ENCODE measurements at places on chromosomes 16 and 17.

DNA sequence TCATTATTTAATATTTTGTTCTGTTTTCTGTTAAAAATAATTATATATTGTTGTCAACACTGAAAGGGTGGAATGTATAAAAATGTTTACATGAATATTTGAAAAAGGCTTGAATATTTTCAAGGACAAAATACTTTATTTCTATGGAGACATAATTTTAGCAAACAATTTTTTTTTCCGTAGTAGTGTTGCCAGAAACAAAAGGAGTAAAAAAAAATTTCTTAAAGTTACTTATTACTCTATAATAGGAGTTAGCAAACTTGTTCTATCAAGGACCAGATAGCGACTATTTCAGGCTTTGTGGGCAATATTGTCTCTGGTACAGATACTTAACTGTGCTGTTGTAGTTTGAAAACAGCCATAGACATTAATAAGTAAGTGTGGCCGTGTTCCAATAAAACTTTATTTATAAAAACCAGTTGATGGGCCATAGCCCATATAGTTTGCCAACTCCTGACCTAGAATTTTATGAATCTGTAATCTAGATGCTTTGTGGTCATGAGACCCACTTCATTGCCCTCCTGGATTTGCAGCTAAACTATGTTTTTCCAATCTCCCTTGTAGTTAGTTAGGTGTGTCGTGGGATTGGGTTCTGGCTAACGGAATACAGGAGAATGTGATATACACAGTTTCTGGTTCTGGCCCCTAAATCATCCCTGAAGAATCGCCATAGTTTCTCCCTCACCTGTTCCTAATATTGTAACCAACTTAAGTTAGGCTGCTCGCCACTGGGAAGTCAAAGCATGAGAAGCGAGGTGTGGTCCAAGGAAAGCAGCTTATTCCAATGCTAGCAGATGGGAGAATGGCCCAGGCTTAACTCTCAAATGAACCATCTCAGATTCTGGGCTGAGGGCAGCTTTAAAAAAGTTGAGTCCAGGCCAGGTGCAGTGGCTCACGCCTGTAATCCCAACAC lies 153.6 kb downstream of the ABCA8 start:
- no peak for DNase-seq

GRCh38 chr16:54244061-54244886 lies 42.3 kb downstream of the IRX3 start:
- DNase-seq, result no peak

DNA sequence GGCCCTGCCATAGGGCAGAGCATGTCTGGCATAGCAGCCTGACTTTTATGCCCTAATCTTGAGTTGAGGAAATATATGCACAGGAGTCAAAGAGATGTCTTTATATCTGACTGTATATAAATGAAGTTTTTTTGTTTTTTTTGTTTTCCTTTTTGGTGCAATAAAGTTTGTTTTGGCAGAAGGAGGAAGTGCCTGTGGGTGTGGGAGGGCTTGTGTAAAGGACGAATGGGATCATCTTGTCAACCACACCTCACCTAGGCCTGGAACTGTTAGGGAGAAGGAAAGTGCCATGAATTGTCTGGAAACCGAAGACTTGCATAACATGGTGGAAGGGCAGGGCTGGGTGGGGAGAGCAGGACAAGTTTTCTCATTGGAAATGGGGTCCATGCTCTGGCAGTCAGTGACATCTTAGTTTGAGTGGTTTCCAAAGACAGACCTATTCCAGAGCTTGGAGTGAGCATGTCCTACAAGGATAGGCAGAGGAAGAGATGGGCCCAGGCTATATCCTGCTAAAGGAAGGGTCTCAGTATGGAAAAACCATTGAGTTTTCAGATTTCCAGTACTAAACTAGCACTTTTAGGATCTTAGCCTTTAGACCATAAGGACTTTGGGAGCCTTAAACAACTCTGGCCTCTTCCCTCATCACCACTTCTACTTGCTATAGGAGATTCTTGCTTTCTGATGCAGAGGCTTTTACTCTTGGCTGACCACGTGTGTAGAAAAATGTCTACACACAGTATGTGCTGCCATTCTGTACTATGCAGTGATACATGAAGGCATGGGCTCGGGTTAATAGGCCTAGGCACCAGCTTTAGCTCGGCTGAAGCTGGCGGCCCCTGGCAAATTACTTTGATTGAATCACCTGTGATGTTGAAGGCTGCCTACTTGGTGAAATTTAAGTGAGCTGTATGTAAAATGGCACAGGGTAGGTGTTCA lies 15.5 kb downstream of the SNF8 start:
- no peak for DNase-seq

DNA sequence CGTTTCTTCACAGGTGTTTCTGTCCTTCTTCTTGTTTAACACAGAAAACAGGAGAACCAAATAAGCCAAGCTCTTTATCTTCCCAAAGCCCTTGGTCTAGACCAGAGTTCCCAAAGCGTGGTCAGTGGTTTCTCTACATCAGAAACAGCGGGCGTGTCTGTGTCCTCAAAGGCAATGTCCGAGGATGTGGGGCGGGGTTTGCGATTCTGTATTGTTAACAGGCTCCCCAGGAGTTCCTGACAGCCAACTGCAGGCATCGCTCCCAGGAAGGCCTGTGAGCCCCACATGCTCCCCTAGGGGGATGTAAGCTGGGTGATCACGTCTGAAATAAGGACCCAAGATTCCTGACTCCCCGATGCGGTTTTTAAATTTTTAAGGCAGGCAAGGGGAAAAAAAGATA lies 28.4 kb upstream of the SLC25A19 start:
- DNase-seq, result peak; percentile 37

- DNase-seq, result no peak
These were observed 13.6 kb upstream of the DHRS7B start for GRCh38 chr17:21113049-21113690.

GRCh38 chr16:2070576-2071453 lies 23.0 kb downstream of the TSC2 start:
- no peak for DNase-seq

- DNase-seq, result no peak
These were observed 11.9 kb downstream of the FSCN2 start for GRCh38 chr17:81539961-81540675.

- DNase-seq, result peak; percentile 19
These were observed 601.5 kb upstream of the SOX9 start for GRCh38 chr17:71519285-71519684.

DNA sequence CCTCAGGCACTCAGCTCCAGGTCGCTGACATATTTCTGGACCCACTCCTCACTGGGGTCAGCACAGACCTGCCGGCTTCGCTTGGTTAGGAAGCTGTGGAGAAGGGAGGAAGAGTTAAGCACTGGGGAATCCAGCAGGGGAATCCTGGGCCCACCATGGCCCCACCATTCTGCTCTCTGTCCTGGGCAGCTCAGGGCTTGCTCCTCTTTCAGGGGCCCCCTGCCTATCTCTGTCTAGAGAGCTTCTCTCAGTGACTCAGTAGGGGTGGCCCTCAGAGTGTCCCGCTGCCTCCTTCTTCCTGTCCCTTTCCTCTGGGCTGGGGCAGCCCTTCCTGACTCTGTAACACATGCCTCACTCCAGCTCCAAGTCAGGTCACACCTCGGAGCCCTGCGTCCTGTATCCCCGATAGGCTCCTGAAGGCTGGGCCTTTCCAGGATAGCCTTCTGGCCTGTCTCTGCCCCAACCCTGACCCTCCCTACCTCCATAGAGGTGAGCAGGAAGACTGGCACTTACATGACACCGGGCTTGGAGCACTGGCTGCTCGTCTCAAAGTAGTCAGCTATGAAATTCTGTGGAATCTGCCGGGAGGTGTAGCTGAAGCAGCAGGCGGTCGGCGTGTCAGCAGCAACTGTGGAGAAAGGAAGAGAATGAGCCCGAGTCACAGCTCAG lies 1.1 kb downstream of the CCL3 start:
- no peak for DNase-seq

DNA sequence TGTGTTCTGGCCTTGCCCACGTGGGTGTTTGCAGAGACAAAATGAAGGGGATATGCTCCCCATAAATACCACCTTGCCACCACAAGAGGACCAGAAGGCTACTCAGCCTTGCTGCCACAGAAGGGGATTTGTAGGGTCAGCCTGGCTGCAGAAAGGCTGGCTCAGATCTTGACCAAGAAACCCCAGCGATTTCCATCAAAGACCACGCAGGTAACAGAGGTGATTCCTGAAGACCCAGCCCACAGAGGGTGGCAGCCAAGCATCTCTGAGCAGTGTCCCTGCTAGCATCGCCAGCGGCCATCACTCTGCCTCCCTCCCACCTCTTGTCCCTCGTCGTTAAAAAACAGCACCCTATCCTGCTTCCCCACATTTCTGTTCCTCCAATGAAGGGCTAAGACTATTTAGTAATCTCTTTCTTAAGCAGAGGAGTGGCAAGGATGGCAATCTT lies 54.9 kb downstream of the BEAN1 start:
- DNase-seq, result no peak

- DNase-seq, result peak; percentile 53
These were observed 12.3 kb downstream of the RAI1 start for GRCh38 chr17:17693253-17694168.

DNA sequence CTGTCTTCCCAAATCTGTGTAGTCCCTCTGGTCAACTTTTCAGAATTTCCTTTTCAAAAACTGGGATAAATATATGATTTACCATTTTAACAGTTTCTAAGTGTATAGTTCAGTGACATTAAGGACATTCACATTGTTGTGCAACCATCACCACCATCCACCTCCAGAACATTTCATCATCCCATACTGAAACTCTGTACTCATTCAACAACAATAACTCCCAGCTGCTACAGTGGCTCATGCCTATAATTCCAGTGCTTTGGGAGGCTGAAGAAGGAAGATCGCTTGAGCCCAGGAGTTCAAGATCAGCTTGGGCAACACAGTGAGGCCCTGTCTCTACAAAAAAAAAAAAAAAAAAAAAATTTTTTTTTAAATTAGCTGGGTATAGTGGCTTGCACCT lies 131.0 kb downstream of the AATF start:
- DNase-seq, result no peak

GRCh38 chr16:8798174-8798527 lies 512 bp downstream of the PMM2 start:
- DNase-seq, result peak; percentile 37

DNA sequence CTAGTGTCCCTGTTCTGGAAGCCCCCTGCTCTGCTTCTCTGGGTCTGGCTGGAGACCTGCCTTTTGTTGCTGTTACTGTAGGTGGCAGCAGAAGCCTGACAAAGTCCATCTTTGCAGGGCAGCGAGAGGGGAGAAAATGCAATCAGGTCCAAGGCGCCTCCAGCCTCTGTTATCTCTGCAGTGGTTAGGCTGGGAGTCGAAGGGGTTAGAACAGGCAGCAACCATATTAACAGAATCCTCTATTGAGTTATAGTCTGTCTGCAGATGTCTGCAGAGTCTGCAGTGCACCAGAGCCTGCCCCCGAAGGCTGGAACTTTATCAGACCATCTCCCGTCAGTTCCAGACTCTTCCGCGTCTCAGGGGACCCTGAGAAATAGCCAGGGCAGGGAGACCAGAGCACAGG lies 404.9 kb upstream of the EEF2KMT start:
- DNase-seq, result no peak

DNA sequence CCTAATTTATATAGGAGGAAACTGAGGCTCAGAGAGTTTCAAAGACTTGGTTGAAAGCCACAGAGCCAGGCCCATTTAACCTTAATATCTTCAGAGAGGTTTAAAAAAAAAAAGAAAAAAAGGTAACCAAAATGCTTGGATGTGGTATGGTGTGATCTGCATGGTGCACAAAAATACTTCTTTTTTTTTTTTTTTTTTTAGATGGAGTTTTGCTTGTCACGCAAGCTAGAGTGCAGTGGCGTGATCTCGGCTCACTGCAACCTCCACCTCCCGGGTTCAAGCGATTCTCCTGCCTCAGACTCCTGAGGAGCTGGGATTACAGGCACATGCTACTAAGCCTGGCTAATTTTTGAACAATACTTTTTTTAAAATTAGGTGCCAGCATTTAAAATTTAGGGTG lies 101.8 kb downstream of the XYLT1 start:
- DNase-seq, result no peak

DNA sequence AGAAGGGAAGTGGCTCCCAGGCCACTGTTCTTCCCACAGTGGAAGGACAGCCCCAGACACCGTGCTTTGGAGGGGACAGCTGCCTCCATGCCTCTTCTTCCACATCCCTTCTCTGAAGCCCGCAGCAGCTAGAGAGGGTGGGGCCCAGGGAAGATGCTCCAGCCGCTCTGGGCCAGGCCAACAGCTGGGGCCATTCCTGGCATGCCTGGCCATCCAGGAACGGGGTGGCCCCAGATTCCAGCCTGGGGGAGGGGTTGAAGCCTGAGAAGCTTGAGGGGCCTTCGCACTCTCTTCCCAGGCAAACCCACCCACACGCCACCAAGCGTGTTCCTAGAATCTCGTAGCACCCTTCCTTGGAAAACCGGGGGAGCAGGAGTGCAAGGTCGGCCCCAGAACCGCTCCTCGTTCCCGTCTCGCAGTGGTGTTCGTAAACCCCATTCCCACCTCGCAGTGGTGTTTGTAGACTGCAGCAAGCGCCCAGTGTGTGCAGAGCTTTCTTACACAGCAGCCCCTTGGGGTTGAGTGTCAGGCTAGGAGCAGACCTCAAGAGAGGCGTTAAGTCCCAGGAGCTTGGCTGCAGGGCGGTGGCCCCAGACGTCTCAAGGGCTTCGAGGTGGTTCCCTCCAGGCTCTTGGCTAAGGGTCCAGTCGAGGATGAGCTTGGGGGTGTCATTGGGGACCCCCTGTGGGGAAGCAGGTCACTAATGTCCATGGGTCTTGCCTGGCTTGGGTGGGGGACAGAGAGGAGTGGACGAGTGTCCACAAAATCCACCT lies 2.7 kb downstream of the CDH15 start:
- DNase-seq, result no peak

- no peak for DNase-seq
These were observed 451.8 kb upstream of the CCL2 start for GRCh38 chr17:33803199-33803685.

DNA sequence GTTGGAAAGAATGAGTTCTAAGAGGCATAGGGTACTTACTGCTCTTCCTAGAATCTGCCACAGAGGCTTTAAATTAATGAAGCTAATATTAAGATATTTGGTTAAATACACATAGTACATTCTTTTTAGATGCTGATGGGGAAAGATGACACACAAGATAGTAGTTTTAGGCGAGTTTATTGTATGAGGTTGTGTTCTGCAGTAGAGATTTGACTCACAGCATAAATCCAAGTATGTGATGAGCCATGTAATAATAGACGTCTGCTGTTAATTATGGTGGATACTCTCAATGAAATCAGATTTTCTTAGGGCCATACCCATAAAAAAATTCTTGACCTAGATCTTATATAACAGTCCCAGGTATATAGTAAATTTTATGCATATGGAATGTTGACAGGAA lies 8.0 kb downstream of the TNRC6C start:
- no peak for DNase-seq

DNA sequence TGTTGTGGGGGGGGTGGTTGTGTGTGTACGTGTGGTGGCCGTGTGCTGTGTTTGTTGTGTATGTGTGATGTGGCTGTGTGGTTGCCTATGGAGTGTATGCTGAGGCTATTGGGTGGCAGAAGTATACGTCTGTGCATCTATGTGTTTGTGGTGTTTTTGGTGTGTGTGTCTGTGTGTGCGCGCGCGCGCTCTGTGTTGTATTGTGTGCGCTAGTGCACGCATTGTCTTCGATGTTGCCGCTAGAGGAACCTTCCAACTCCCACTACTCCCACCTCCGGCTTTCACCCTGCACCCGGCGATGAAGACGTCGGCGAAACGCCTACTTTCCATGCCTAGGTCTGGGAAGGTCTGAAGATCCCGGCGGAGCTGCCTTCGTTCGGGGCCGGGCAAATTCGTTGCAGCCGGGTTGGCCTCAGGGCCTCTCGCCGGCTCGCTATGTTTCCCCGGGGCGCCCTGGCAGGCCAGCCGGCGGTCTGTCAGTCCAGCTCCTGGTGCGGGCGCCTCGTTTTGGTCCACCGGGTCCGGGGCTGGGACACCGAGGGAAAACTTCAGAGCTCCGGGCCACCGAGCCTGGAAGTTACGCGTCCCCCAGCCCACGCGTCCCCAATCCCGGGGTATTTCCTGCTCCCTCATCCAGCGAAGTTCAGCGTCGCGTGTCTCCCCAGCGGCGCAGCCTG lies 5.2 kb upstream of the DLX4 start:
- DNase-seq, result no peak

Data from A172 (cell line).